CD4-positive, alpha-beta memory T cell (primary cell): ENCODE measurements at places on chromosomes 2 and 18. TPM values are rescaled to one million over a fixed set of nuclear protein-coding genes. Genes with fewer than 3 reads are reported as not detected.

RPRD1A gene
- 6.1 TPM for polyA plus RNA-seq

- H3K4me1 ChIP-seq, result peaks cover 11% of the 10 kb centered on the region
- peaks cover 3% of the 10 kb centered on the region for H3K27me3 ChIP-seq
- H3K4me3 ChIP-seq, result no peak overlapping the region
- no peaks in the 10 kb centered on the region for H3K36me3 ChIP-seq
Measured at GRCh38 chr2:191760655-191761262, 82.8 kb downstream of the NABP1 start.

GRCh38 chr2:16218625-16219024, 278.3 kb downstream of the MYCN start:
- H3K4me3 ChIP-seq, result no peak overlapping the region
- H3K27me3 ChIP-seq, result no peaks in the 10 kb centered on the region
- no peak for DNase-seq
- H3K4me1 ChIP-seq, result no peaks in the 10 kb centered on the region
- no peaks in the 10 kb centered on the region for H3K36me3 ChIP-seq

DNA sequence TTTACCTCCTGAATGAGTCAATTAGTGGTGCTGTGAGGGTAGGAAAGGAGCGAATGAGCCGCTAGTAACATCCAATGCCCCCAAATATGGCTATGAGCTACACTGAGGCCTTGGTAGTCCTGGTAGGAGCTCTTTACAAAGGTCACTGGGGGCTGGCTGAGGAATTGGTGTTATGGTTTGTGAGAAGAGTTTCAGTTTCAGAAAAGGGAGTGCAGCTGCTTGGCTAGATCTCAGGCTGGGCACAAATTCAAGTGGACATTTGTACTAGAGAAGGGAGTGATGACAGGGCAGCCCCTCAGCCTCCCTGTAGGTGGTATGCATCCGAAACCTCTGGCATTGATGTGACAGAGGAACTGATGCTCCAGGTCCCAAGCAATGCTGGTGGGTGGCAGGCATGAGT, 13.9 kb upstream of the PAIP2B start:
- H3K36me3 ChIP-seq, result no peaks in the 10 kb centered on the region
- H3K27ac ChIP-seq, result no peak overlapping the region
- H3K27me3 ChIP-seq, result no peaks in the 10 kb centered on the region
- no peak overlapping the region for H3K4me3 ChIP-seq
- DNase-seq, result no peak
- H3K4me1 ChIP-seq, result no peaks in the 10 kb centered on the region

GRCh38 chr2:115412501-115412900, 970.1 kb downstream of the DPP10 start:
- H3K4me3 ChIP-seq, result no peak overlapping the region
- H3K4me1 ChIP-seq, result no peaks in the 10 kb centered on the region
- H3K27ac ChIP-seq, result no peak overlapping the region
- no peaks in the 10 kb centered on the region for H3K36me3 ChIP-seq
- DNase-seq, result no peak
